ENCODE measurements at places on chromosomes 16 and 17.

GRCh38 chr17:63557416-63557815 lies 7.1 kb downstream of the DCAF7 start:
- DNase-seq = no peak

DNA sequence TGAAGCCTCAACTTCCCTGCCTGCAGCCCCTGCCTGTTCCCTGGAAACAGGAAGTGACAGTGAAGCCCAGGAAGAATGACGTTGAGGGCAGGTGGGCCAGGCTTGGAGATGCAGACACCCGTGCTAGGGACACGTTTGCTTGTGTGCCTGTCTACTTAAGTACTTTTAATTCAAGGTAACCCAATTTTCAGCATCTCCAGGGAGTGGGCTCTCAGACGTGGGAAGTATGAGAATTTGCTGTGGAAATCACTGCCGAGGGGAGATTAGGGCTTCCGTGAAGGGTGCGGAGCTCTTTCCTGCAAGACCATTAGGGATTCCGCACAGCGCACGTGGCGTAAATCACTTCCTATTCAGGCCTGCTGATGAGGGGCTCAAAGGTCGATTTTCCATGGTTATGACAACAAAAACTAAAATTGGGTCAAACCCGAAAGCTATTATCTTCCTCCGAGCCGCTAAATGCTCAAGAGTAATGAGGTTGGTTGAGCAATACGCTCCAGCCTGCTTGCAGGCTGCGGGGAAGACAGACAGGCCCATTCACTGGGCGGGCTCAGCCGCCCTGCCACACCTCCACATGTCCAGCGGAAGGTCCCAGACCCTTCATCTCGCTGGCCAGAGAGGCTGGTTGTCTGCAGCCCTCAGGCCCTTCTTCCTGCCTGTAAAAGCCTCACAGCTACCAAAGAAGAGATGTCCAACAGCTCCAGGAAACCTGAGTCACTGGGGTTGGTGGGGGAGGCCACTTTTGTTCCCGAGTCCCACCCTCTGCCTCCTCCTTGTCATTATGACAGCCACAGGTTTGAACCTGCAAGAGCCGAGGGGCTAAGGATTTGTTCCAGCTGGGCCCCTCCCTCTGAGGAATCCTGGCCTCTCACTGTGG lies 109.9 kb downstream of the RBFOX3 start:
- DNase-seq = no peak

- DNase-seq = no peak
Measured at GRCh38 chr17:811051-811784, 29.1 kb downstream of the MRM3 start.

- DNase-seq = no peak
Measured at GRCh38 chr16:54437921-54438320, 151.3 kb upstream of the IRX3 start.

DNA sequence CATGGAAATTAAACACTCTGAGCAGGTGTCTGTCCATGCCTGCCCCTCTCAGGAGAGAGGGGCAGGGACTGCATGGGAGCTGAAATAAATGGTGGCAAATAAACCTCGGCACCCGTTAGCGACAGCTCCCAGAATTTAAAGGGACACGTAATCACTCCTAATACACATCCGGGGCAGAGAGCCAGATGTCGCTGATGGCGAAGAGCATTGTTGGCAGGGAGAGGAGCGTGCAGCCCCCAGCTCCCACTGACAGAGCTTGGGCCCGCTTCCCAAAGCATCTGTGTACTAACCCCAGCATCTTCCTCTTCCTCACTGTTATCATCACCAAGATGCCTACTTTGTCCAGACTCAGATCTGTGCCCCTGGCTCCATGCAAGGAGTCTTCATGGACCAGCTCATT lies 85.8 kb downstream of the IRX5 start:
- DNase-seq = no peak

- DNase-seq = no peak
Measured at GRCh38 chr16:56614549-56614991, 6.2 kb downstream of the MT2A start.

DNA sequence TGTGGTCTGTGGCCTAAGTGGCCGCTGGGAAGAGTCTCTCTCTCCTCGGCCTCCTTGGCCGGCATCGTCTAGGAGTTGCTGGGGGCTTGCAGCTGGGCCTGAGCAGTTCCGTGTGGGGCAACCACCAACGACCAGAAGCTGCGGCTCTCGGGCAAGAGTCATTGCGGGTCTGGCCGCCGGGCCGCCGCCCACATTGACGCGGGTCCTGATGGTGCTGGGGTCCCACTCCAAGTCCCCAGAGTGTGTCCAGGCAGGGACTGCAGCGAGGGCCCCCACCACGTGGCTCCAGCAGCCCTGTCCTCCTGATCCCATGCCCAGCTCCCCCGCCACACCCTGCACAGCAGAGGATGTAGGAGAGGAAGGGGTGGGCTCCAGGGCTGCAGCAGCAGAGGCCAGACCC lies 30.9 kb downstream of the UNKL start:
- DNase-seq = no peak

- DNase-seq = no peak
Measured at GRCh38 chr16:30904114-30904780, 7.8 kb downstream of the CTF1 start.

- DNase-seq = no peak
Measured at GRCh38 chr16:83737729-83738354, 69.9 kb upstream of the HSBP1 start.

DNA sequence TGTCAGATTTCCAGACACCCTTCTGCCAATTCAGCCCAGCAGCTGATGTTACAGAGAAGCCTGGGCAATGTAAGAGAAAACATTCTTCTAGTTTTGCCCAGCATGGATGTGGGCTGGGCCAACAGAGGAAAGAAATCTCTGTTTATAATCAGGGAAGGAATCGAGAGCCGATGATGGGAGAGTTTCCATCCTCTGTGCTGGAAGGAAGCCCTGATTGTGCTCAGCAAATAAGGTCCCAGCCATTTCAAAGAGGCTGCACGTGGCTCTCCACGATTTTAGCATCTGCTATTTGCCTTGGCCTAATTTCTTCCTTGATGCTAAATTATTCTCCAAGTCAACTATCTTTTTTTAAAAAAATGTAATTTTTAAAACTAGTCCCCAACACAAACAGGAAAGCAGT lies 70.0 kb downstream of the IRX6 start:
- DNase-seq = no peak

- DNase-seq = no peak
Measured at GRCh38 chr16:81384006-81384405, 60.6 kb upstream of the CMIP start.

DNA sequence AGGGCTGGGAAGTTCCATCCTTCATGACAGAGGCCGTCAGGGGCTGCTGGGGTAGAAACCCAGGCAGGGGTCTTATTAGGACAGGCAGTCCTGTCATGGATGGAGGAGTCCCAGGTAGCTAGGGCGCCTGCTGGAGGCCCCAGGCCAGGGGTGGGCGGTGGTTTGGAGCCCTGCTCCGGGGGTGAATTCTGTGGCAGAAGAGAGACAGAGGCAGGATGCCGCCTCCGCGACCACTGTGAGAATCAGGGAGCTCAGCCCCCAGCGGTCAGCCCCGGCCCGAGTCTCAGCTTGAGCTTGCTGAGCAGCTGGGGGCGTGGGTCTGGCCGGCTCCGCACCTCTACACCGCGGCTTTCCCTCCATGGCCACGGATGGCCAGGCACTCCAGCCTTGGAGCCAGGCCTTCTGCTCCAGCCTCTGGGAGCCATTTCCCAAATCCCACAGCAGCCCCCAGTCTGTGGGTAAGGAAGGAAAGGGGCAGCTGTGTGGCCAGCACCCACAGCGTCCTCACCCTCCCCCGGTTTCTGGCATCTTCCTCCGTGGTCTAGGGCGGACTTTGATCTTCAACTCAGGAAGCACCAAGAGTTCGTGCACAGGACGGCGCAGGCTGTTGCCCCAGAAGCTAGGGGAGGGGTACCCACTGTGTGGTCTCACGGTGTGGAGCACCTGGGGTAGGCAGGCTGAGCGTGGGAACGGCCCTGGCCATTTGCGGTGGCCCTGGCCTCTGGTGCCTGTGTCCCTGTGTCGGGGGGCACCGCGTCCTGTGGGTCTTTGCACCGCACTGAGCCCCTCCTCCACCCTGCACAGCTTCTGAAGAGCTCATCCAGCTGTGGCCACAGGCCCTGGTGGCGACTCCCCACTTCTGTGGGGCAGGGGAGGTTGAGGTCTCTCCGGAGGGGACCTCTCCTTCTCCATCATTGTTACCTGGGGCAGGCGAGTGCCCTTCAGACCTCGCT lies 14.1 kb downstream of the CD7 start:
- no peak for DNase-seq

- no peak for DNase-seq
Measured at GRCh38 chr17:1965556-1966273, 59.4 kb downstream of the RTN4RL1 start.

DNA sequence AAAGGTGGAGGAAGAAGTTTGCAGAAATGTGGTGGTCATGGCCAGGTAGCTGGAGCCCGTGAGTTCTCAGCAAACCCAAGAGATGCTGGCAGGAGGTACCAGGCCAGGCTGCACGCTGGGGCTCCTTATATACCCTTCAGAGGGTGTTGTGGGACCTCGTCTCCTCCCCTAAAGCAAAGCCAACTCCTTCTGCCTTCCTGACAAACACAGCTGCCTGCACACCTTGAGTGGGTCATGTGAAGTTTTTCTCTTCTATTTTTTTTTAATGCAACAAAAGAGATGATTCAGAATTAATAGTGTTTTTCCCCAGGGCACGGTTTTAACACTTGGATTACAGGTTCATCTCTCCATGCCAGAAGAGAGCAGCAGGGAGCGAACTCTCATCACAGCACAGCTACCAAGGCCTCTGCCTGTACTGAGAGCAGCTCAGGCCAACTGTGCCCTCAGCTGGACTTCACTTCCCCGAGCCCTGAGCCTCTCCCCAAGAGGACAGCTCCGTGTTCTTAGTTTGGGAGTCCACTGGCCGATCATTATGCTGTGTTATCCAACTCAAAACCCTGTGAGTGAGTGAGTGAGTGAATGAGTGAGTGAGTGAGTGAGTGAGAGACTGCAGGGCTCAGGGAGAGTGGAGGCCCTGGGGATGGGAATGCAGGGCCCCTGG lies at the start of gene KRT15:
KRT15 (minus strand) TSS at position 102 of the 661 bp plus-strand sequence; CDS start at position 39, 63 bp downstream.
- no peak for DNase-seq

DNA sequence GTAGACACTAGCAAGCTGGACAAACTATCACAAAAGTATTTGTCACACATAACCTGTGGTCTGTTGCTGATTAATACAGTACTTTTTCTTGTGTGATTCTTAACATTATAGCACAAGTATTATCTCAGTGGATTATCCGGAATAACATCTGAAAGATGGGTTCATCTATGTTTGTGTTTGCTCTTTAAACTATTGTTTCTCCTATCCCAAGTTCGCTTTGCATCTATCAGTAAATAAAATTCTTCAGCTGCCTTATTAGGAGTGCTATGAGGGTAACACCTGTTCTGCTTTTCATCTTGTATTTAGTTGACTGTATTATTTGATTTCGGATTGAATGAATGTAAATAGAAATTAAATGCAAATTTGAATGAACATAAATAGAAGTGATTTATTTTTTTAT lies 14.5 kb downstream of the RNFT1 start:
- no peak for DNase-seq

DNA sequence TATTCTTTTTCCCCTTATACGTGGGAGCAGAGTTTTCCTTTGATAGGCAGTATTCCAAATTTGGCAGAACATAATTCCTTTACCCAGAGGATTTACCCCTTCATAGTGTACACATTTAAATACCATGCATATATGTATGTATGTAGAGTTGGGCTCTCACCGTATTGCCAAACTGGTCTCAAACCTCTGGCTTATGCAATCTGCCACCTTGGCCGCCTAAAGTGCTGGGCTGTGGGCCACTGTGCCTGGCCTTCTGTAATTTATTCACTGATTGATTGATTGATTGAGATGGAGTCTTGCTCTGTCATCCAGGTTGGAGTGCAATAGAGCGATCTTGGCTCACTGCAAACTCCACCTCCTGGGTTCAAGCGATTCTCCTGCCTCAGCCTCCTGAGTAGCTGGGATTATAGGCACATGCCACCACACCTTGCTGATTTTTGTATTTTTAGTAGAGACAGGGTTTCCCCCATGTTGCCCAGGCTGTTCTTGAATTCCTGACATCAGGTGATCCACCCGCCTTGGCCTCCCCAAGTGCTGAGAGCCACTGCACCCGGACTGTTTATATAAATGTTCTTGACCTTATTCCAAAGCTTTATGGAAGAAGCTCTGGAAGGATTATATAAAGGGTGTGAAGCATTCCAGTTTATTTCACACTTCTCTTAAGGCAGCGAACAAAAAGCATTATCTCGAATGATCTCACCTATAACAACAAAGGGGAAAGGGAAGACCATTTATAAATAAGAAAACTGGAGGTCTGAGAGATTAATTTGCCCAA lies 14.9 kb downstream of the GLG1 start:
- DNase-seq = no peak

DNA sequence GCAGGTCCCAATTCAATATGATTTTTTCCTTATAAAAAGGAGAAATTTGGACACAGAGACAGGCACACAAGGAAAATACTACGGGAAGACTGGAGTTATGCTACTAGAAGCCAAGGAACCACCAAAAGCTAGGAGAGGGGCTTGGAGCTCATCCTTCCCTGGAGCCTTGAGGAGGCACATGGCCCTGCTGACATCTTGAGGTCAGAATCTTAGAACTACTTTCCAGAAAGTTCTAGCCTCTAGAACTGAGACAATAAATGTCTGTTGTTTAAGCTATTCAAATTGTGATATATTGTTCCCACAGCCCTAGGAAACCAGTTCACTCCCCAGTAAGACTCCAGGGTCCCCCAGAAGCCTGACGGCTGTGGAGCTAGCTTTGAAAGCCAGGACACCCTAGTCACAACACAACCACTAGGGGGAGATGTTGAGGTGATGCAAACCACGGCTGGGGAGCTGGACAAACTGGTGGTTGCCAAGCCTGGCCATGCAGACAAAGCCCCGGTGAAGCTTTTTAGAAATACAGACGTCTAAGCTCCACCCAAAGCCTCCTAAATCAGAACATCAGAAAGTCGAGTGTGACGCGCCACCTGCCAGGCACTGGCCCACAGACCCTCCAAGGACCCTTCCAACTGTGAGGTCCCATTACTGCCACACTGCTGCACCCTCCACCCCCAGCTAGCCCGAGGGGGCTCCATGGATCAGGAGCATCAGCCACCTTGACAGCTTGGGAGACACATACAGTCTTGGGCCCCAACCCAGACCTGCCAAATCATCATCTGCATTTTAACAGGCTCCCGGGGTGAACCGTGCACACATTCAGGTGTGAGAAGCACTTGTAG lies 106.4 kb downstream of the SLC39A11 start:
- no peak for DNase-seq

DNA sequence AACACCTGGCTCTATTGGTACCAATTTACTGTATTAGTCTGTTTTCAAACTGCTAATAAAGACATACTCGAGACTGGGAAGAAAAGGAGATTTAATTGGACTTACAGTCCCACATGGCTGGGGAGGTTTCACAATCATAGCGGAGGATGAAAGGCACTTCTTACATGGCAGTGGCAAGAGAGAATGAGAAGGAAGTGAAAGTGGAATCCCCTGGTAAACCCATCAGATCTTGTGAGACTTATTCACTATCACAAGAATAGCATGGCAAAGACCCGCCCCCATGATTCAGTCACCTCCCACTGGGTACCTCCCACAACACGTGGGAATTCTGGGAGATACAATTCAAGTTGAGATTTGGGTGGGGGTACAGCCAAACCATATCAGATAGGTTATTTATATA lies 22.6 kb upstream of the GOSR1 start:
- no peak for DNase-seq
